ENCODE measurements at places on chromosomes 12 and 14.

DNA sequence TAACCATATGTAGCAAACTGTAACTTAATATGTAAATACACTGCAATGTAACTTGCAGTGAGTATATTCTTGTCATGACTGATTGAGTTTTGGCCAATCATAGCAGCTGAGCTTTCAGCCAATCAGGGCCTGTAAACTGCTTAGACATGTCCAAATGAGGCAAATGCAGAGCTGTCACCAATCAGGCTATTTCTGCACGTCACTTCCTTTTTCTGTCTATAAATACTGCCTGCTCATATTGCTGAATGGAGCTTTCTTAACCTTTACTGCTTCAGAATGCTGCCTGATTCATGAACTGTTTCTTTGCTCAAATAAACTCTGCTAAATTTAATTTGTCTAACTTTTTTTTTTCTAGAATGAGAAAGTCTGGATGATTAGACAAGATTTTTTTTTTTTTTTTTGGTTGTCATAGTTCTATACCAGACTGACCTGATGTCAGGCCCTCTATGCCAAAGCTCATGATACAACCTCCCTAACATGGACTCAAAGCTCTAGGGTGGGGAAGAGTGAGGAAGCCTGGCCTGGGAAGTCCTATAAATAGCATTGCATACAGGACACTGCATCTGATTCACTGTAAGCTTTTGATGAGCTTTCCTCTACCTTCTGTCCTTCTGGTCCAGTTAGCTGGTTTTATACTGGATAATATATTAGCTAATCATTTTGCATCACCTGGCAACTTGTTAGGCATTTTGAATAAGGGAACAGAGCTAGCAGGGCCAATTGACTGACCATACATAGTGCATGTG lies 12.0 kb downstream of the MGP start:
- DNase-seq: no peak

DNA sequence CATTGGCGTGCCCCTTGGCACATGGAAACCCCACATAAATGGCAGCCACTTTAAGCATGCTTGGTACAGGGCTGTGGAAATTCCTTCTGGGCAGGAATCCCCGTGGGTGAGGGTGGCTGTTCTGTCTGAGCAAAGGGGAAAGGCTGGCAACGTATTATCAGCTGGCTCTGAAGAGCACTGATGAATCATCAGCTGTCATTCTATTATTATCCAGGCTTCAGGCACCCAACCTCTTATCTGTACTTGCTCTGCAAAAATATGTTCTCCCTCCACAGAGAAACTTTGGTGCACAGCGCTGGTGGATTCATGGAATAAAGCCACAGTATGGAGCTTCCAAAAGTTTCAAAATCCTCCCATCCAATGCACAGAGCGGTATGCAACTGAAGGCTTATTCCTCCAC lies 167.1 kb downstream of the TBX5 start:
- DNase-seq: no peak

- DNase-seq: no peak
Observed at GRCh38 chr14:99628887-99629618, 15.9 kb upstream of the HHIPL1 start.

DNA sequence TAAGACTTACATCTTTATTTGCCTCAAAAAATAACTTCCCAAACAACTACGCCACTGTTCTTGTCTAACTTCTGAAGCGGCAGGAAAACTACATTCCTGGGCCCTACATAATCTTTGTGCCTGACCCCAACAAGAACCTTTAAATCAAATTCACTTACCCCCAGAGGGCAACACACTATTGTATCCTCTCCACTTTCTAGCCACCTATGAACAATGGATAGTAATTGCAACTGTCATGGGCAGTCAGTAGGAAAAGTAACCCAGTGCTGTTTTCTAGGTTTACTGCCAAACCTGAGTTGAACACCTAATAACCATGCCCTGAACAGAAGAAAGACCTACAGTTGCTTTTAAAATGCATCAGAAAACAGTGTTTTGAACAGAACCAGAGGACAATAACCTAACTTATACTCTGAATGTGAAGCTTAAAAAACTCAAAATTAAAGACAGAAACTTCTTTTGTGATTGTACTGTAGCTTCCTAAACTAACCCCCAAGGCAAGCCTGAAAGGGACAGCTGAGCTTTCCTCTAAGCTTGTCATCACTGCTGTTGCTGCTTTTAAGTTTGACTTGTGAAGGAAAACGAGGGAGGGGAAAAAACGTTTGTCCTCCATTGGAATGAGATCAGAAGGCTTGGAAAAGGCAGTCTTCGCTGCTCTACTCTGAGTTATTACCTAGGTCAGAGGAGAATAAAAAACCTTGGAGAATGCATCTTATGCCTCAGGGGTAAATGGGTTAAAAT lies 195.7 kb downstream of the SOX5 start:
- no peak for DNase-seq

- no peak for DNase-seq
Observed at GRCh38 chr12:5746036-5746908, 198.8 kb downstream of the ANO2 start.

DNA sequence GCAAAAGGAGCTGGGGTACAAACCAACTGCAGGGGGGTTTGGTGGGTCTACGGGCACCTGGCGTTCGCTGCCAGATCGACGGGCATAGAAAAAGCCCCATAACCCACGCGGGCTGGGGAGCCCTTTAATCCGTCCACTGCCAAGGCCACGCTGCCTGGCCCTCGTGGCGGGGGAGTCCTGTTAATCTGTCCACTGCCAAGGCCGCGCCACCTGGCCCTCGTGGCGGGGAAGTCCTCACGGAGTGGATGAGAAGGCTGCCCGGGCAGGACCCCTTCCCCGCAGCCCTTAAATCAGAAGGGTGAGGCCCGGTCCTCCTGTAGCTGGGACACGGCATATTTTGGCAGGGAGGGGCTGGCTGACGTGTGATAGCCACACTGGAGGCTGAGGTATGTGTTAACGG lies 86.1 kb downstream of the NOC4L start:
- DNase-seq: no peak

DNA sequence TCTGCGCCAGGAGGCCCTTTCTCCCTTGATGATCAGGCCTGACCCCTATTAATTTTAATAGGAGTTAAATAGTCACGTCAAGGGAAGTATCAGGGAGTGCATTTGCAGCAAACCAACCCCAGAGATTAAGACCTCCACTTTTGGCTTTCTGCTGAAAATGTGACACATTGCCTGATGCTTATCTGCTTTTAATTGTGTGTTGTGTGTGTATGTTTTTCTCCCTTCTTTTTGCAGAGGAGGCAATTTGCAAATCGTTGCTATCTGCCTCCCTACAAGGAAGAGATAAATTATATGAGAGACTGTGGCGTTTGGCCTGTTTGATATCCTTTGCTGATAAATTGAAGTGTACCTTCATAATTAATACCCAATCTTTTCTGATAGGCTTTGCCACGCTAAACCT lies 822.9 kb downstream of the VRK1 start:
- no peak for DNase-seq

GRCh38 chr12:94033784-94034183 lies 114.6 kb upstream of the PLXNC1 start:
- no peak for DNase-seq

- no peak for DNase-seq
Observed at GRCh38 chr14:93011650-93012325, 88.8 kb downstream of the CHGA start.

DNA sequence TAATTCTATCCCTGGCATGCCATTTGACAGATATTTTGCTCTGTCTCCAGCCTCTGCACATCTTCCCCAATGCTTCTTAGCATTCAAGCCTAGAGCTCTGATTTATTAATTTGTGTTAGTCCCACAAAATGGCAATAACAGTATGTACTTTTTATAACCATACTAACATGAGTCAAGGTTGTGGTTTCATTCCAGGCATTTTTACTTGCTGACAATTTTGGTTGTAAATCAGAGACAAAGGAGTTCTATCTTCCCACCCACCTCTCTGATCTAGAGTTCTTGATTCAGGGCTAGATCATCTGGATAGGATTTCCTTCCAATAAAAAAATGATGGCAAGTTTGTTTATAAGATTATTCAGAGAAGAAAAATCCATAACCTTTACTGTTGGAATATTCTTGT lies 18.5 kb upstream of the CISTR start:
- DNase-seq: no peak

GRCh38 chr12:76927170-76927784 lies 48.5 kb upstream of the CSRP2 start:
- no peak for DNase-seq

DNA sequence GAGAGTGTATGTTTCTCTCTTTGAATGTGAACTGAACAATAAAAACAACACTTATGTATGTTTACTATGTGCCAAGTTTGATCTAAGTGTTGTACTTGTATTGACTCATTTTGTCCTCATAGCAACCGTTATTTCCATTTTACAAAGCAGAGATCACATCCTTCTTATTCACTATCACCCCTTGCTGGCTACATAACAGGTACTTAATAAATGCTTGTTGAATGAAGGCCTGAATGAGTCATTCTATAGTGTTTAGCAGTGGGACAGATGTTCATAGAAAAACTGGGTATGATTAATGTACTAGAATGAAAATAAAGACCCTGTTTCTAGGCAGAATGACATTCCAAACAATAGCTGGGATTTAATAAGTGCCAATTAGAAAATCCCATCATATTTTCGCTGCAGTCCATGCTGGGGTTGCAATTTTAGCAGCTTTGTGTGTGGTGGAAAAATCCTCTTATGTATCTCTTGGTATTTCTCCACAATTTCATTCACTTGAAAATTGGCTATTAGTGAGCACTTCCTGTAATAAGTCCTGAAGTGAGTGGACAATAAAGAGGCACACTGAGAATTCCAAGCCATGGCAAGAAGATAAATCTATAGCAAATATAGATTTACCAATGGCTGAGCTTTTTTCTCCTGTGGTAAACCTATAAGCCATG lies 86.0 kb downstream of the FAR2 start:
- no peak for DNase-seq

GRCh38 chr12:65672441-65672840 lies 151.8 kb upstream of the HMGA2 start:
- DNase-seq: no peak

- no peak for DNase-seq
Observed at GRCh38 chr14:92254786-92255185, 68.2 kb upstream of the SLC24A4 start.

GRCh38 chr14:56666716-56667115 lies 87.1 kb downstream of the TMEM260 start:
- DNase-seq: no peak

- no peak for DNase-seq
Observed at GRCh38 chr14:75578102-75578785, at the start of gene FLVCR2. FLVCR2 (plus strand) TSS chr14:75578620; CDS start chr14:75578973, 353 bp downstream.

DNA sequence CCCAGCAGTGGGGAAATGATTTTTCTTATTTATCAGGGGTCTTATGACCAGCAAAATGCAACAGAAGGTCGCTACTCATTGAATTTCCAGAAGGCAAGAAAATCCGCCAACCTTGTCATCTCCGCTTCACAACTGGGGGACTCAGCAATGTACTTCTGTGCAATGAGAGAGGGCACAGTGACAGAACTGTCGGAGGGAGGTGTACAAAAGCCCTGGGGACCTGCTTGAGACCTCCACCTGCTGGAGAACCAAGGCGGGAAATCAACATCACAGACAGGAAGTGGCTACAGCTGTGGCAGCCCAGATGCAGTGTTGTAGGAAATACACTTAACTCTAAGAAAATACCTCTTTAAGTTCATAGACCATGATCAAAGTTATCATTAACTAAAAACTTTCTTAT lies 250.9 kb upstream of the OR4E1 start:
- DNase-seq: peak; percentile 38

- DNase-seq: no peak
Observed at GRCh38 chr12:58803908-58804307, 116.4 kb downstream of the LRIG3 start.

DNA sequence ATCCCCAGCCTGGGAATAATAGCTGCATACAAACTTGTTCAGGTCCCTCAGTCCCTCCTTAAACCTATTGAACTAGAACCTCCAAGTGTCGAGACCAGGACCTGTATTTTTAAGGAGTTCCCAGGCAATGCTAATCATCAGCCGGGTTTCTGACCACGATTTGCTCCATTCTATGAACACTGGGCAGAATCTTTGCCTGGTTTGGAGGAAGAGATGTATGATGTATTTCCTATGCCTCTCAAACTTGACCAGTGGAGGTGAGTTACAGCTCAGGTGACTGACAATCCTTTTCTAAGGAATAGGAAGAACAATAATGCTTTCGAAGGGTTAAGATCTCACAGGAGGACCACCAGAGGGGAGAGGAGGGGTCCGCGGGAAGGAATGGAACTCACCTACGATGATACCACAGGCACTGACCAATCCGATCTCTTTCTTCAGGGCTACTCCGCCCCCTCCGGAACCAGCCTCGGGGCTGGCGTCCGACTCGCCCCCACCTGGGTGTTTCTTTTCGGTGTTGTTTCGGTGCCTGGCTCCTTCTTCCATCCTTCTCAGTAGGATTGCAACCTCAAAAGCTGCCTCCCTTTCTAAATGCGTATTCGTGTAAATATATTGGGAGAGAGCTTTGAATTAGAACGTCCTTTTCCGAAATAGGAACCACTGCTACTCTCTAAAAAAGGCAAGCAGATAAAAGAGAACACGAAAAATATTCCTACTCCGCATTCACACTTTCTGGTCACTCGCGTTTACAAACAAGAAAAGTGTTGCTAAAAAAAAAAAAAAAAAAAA lies 895 bp downstream of the SLC7A8 start:
- no peak for DNase-seq

- no peak for DNase-seq
Observed at GRCh38 chr14:72756967-72757366, 136.9 kb downstream of the DPF3 start.
